ENCODE measurements at places on chromosomes 2 and 18.

- DNase-seq, result no peak
Observed at GRCh38 chr2:73910873-73911547, 15.7 kb upstream of the DGUOK start.

DNA sequence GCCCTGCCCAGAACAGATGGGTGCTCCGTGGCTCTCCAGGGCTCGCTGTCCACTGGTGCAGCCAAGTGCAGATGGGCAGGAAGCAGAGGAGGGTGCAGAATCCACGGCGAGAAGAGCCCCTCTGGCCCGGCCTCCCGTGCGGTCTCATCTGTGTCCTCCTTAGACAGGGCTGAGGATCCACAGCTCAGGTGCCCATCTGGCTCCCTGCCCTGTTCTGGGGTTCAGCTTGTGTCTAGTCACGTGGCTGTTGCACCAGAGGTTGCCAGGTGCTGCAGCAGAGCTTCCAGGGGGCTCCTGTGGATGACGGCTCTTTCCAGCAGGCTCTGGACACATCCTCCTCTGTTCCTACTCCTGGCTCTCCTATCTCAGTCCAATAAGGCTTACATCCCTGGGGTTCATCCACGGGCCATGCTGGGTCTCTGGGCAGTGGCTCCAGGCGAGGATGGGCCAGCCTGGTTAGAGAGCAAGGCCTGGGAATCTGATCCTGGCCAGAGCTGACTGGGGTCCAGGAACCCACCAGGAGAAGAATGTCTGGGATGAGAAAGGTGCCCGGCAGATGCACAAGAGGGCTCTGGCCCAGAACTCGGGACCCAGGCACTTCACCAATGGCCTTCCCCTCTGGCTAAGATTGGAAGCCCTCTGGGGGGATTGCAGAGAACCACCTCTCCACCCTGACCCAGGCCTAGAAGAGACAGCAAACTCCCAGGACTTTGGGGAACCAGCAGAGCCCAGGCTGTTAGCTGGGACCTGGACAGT, 116.3 kb upstream of the ID2 start:
- no peak for DNase-seq

DNA sequence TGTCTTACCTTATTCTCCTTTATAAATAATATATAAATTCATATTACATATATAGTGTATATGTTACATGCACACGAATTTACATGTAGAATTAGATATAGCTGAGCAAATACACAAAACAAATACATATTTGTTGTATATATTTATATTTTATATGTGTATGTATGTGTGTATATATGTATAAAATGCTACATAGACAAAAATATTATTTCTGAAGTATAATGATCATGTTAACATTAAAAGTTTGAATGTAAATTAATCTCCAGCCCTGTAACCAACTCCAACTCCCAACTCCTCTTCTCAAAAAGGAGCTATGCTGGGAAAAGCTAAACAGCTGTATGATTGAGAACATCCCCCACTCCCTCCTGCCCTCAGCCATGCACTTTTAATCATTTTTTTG, 42.7 kb upstream of the RND3 start:
- DNase-seq, result no peak

- no peak for DNase-seq
Observed at GRCh38 chr2:165079432-165079831, 124.1 kb upstream of the SLC38A11 start.

- no peak for DNase-seq
Observed at GRCh38 chr2:131426727-131427126, 49.2 kb upstream of the TUBA3D start.

DNA sequence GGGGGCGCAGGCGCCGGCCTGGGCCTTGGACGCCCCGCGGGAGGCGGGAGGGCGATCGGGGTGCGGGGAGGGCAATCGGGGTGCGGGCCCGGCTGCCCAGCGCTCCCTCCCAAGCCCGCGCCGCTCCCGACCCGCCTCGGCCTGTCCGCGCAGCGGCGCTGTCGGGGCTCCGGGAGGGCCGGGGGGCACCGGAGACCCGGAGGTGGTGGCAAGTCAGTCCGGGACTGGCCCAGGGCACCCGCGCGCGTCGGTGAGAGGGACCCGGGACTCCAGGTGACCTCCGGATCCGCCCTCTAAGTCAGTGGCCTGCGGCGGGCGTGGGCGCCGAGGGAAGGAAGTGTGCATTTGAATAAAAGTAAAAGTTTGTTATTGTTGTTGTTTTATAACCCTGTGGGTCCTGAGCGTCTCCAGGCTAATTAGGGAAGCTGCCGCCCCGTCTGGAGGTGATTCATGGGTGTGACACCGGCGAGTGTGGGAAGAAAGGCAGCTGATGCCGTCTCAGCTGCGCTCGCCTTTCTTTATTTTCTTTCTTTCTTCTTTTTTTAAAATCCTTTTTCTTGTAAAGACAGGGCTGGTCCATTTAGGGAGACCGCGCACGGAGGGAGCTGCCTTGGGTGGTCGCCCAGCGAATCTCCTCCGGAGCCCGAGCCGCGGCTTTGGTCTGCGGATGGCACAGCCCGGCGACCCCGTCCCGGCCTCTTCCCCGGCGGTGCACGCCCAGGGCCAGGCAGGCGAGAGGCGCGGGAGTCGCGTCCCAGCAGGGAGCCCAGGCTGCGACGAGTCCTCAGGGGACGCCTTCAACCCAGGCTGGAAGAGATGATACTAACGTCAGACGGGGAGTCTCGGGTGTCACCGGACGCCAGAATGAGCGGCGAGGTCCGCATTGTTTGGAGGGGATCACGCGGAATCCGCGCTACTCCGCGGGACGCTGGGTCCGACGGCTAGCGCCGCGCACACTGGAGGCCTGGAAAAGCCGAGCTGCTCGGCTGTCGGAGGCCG, 627 bp upstream of the CRACDL start:
- DNase-seq, result no peak

DNA sequence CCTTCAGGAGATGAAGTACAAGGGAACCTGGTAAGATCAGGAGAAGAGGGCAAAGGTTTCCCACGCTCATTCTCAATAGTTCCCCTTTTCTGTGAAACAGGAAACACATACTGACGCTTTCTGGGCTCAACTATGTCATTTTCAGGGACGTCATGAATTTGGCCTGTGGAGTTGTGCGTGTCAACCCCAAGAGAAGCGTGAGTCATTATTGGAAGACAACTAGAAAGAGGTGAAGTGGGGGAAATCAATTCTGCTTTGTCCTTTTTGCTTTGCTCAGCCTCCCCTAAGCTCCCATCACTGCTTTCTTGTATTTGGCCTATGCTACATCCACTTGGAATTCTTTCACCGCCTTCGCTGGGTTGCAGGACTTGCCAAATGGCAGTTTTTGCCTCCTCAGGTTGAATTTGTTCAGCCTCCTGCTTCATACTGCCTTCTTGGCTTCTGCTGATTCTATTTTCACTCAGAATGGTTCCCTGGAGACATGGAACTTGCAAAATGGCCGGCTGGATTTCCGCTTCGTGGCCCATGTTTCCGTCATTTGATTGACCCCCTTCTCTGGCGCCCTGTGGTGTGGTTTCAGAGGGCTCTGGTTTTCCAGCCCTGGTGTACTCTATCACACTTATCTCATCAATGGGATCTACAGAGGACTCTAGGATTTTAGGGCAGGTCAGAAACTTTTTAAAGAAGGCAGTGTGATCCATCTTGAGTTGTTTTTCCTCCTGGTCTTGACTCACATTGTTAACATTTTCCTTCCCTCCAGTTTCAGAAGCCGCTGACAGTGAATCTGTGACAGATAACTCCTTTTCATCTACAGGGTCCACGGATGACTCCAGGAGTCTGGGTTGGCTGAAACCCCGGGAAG, 93.3 kb downstream of the ALPK2 start:
- no peak for DNase-seq

GRCh38 chr2:85234868-85235267, 92.9 kb downstream of the TGOLN2 start:
- no peak for DNase-seq

DNA sequence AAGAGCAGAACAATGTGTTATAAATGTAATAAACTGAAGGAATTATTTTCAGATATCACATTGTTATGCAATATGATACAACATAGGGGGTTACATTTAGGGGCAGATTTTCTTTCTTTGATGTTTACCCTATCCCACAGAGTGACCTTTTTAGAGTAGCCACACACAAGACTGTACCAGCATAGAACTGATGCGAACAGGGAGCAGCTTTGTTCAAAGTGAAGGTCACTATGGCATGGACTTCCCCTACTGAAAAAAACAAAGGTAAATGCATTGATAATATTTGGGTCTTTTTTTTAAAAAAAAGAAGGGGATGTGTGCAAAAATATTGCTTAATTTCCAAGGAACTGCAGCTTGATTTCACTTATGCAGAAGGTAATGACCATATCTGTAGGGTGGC, 1354.9 kb downstream of the SUCLG1 start:
- no peak for DNase-seq

DNA sequence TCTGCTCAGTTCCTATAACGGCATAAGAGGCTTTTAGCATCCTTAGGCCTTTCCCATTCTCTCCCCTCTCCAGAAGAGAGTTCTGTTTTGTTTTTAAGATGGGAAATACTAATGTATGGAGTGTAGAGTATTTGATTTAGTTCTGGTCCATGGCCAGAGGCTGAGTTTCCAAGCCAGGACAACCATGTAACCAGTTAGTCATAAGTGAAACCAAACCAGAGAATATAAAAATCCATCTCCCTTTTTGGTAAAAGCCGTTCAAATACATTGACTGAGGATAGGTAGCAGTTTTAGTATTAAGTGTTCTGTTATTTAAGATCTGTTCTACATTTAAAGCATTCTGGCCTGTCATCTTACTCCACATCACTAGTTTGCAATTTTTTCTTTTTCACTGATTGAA, 3.1 kb downstream of the PSMD1 start:
- no peak for DNase-seq

DNA sequence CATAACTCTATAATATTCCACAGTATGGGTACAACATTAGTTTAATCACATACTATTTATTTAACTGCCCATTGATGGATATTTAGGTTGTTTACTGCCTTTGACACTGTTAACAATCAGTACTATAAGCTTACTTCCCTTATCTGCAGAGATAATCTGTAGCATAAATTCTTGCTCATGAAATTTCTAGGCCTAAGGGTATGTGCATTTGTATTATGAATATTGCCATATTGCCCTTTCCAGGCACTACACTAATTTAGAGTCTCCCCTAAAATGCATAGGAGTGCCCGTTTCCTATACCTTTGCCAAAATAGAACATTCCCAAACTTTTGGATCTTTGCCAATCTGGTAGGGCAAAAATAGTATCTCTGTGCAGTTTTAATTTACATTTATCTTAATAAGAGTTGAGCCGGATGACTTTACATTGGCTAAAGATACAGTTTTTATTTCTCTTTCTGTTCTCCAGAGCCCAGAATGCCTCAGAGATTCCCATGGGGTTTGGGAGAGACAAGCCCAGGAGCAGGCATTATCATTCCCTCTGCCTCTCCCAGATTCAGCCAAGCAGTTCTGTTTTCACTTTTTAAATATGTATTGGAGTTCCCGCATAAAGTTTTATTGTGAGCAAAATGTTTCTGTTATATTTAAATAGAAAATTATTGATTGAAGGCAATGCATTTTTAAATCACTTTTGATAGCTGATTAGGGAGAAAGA, 102.8 kb downstream of the CAPN13 start:
- DNase-seq, result no peak

DNA sequence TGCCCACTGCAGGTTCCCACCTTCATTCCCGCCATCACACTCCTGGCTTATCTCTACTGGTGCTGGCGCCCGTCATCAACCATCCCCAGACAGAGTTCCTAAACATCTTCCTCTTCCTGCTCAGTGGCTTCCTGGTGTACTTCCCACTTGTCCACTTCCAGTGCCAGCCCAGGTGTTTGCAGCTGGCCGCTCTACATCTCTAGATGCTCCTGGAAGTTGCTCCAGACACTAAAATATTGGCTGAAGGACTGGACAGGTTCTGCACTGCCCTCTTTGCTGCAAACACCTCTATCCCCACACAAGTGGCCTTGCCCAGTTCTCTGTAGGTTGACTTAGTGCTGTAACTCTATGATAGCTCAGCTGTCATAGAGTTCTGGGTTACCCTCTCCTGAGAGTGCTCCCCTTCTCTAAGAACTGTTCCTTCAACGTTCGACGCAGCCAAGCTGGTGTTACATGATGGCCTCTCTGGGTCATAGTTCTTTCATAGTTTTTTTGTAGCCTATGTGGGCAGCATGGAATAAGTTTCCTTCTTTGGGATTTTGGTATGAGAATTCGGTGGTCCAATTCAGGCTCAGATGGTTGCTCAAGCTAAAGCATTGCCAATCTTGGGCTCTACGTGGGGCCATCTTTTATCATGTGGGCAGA, 45.8 kb upstream of the PUM2 start:
- DNase-seq, result no peak

- DNase-seq, result no peak
Observed at GRCh38 chr2:85994421-85994777, 105.6 kb upstream of the ST3GAL5 start.

GRCh38 chr18:62832282-62832681, 116.9 kb downstream of the PHLPP1 start:
- no peak for DNase-seq

- DNase-seq, result no peak
Observed at GRCh38 chr2:36355890-36356297, 316 bp downstream of the CRIM1 start.

All from frontal cortex (tissue), 4 donors.